Hair follicular keratinocyte (primary cell): ENCODE measurements at places on chromosomes 12 and 14. TPM values are rescaled to one million over a fixed set of nuclear protein-coding genes. Genes with fewer than 3 reads are reported as not detected.

BCL11B gene
- 7.8 and 8.2 TPM in 2 replicates for total RNA-seq

PIP4K2C gene
- 57.7 and 73.4 TPM in 2 replicates for total RNA-seq

NEUROD4 gene
- not detected in 2 replicates for total RNA-seq

BLOC1S1 gene
- 88.8 and 102 TPM in 2 replicates for total RNA-seq

SLC2A14 gene
- total RNA-seq: not detected in 2 replicates
